Naive thymus-derived CD8-positive, alpha-beta T cell (primary cell): ENCODE measurements at places on chromosomes 5 and 9.

DNA sequence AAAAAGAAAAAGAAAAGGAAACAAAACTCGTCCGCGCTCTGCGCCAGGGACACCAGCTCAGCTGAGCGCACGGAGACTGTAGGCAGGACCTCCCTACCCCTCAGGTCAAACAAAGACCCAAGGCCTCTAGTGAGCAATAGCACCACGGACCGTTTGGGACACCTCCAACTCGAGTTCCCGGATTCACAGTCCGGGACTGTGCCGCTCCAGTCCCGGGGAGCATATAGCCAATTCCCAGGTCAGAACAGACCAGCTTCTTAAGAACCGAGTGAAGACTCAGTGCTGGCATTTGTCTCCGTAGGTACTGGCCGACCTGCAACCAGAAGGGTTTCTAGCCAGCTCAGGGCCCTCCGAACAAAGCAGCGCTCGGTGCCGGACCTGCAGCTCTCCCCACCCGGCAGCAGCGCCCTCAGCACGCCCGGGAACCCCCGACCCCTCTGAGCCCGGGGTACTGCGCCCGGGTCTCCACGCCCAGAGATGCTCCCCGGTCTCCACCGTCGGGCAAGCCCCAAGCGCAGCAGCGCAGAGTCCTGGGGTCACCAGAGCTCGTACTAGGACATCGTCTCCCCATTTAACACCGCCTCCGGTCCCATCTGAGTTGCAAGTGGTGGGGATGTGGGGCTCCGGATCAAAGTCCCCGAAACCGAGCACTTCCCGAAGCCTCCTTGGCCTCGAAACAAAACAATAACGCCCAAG, 591 bp downstream of the ABCA1 start:
- no peak for DNase-seq

DNA sequence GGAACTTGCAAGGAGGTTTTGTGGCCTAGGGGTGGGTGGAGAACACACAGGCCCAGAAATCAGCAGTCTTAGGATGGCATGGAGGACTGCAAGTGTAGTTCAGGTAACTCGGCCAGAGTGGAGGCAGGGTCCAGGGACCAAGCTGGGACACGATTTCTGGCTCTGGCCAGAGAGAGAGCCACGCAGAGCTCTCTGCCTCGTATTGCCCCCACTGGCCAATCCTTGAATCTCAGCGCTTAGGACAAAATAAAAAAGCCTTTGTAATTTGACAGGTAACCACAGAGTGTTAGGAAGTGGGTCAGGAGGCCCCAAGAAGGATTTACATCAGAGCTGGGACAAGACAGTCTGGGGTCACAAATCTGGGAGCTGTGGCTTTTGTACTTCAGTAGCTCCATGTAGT, 11.7 kb downstream of the MAP3K1 start:
- DNase-seq, result no peak

GRCh38 chr9:107423540-107423939, 66.0 kb downstream of the KLF4 start:
- no peak for DNase-seq

DNA sequence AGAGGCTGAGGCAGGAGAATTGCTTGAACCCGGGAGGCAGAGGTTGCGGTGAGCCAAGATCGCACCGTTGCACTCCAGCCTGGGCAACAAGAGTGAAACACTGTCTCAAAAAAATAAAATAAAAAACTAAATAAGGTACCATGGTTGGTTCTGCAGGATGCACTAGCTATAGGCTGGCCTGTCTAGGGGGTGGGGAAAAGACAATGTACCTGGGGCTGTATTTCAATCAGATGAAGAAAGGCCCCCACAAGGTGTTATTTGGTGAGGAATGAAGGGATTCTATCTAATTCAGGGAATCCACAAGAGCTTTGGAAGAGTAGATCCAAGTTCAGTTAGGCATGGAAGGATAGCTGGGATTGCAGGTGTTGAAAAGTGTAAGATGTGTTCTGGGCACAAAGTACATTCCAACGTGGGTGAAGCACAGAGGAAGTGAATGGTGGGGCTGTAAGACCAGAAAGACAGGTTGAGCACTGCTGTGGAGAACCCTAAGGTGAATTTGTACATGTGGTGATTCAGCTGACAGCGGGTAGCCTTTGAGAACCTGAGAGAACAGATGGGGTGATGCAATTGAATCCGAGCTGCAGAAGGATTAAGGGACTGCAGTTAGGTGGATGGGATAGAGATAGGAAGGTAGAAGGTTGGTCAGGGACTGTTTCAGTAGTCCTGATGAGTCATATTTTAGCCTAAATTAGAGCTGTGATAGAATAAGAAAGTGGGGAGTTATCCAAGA, 71.8 kb downstream of the CAST start:
- no peak for DNase-seq

- no peak for DNase-seq
Measured at GRCh38 chr9:134251296-134252069, 74.8 kb upstream of the RXRA start.

DNA sequence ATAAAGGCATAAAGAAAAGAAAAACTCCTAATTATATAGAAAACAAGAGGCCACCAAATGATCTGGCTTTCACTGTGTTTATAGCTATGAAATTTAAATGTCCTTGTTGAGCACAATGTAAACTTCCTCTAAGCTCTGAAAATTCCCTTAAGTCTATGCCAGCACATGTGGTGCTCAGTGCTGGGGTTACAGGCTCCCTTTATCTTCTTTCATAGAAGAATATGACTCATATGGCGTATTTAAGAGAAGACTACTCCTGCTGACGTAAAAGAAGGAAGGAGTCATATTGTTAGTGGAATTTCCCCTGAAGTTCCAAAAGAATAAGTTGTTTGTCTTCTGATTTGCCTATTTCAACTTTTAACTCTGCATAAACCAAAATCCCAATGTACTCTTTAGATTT, 30.4 kb downstream of the RNF145 start:
- no peak for DNase-seq

- DNase-seq, result no peak
Measured at GRCh38 chr5:139140591-139141071, 57.5 kb downstream of the SIL1 start.

DNA sequence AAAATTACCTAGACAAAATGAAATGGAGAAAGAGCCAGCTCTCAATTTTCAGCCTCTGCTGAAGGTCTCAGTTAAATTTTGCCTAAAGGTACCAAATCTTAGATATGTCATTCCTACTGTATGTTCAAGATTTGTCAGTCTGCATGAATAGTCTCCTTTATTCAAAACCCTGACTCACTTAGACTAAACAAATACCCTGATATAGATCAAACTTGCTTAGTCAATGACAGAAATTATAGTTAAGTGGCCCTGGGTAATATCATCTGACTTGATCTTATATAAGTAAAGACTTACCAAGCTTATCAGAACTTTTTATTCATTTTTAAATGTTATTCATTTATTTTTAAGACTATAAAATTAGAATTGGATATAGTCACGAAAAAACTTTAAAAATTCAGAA, 12.2 kb downstream of the MEGF9 start:
- DNase-seq, result no peak

GRCh38 chr5:95543017-95543705, 11.6 kb downstream of the SKIC3 start:
- no peak for DNase-seq
